ENCODE measurements at places on chromosomes 5 and 9.

DNA sequence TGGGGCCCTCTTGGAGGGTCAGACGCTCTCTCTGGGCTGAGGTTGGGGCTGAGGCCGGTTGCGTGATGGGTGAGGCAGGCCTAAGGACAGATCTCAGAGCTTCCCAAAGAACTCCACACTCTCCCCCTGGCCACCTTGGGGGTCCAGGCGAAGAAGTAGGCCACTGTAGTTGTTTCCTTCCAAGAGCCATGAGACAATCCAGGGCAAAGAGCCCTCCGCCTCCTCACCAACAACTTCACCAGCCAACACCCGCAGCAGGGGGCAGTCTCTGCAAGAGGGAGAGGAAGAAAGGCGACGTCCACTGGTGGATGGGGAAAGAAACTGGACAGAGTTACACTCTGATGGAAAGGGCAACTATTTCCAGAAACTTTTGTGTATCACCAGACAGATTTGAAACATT, 10.7 kb downstream of the SLC35A4 start:
- peak; percentile 77 for DNase-seq

DNA sequence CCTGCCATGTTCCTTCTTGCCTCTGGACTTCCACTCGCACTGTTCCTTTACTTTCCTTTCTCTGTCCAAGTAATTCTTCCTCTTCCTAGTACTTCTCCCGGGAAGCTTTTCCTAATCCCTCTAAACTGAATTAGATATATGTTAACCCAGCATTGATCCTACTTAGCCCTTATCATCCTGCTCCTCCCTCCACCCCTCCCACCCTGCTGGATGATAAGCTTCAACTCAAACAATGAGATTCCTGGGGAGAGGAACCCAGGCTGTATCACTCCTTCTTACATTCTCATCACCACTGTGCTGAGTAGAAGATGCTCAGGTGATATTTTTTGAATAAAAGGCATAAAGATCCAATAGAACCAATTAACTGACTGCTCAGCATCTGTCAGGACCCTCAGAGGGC, 45.7 kb downstream of the CDK5RAP2 start:
- no peak for DNase-seq

GRCh38 chr9:126935630-126936029, 21.0 kb downstream of the RALGPS1 start:
- DNase-seq, result no peak

DNA sequence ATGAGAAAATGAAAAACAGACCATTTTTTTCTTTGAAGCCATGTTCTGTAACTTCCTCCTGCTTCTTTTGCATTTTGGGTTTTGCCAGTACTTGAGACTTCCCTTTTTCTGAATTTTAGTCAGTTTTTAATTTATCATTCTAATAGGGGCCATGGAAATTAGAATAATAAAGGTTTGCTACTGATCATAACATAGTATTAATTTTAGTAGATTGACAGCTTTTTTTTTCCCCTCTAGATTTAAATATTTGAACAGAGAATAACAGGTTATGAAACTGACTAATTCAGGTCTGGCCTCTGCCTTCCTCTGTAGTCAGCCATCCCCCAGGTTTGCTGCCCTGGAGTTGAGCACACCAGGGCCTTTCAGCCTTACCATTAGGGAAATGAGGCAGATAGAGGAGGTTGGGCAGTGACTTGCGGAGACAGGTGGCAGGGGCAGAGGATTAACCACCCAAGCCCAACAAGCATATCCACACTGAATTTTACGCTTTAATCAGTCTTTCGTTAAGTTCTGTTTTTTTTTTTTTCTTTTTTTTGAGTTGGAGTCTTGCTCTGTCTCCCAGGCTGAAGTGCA, 80.1 kb upstream of the TNFAIP8 start:
- DNase-seq, result peak; percentile 57

GRCh38 chr5:136994154-136994553, 505.0 kb downstream of the SPOCK1 start:
- DNase-seq, result no peak

DNA sequence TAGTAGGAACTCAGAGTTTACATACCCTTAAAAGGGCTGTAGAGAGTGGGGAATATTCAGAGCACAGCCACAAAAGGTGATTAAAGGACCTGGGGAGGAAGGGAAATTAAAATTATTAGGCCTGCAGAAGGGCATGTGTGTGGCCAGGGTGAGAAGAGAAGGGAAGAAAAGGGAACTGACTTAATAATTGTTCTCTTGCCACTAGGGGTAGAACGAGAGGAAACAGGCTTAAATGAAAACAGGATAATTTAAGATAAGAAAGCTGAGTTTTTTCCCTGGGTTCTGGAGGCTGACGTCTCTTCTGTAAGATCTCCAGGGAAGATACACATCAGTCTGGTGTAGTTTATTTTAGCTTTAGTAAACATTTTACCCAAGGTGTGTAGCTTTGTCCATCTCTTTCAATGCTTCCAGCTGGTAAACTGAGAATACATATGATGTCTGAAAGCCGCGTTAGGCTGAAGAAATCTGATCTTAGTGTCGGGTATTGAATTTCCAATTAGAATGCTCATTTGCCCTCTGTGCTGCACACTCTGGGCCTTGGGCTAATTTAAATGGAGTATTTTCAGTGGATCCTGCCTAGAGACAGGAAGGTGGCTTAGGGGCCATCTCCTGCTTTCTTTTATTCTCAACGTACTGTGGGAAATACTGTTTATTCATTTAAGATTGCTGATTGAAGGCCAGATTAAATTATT, 416.8 kb downstream of the TMEM38B start:
- DNase-seq, result no peak

GRCh38 chr5:97580746-97581145, 397.7 kb upstream of the RIOK2 start:
- DNase-seq, result no peak

DNA sequence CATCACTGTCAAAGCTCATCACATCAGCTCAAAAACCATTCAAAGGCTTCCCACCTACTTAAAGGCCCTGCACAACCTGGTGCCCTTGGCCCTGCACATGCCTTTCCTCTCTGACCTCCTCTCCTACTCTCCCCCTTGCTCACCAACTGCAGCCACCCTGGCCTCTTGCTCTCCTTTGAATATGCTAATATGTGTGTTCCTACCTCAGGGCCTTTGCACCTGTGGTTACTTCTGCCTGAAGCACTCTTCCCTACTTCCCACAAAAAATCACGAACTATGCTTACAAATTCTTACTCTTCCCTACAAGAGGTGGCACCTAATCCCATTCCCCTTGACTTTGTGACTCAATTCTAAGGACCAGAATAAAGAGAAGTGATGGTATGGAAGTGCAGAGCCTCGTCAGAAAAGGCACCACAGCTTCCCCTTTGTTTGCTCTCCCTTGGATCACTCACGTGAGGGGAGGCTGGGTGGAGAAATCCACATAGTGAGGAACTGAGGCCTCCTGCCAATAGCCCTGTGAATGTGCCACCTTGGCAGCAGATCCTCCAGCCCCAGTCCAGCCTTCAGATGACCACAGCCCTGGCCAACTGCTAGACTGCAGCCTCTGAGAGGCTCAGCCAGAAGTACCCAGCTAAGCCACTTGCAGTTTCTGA, 3.2 kb upstream of the TMEM171 start:
- DNase-seq, result peak; percentile 53

DNA sequence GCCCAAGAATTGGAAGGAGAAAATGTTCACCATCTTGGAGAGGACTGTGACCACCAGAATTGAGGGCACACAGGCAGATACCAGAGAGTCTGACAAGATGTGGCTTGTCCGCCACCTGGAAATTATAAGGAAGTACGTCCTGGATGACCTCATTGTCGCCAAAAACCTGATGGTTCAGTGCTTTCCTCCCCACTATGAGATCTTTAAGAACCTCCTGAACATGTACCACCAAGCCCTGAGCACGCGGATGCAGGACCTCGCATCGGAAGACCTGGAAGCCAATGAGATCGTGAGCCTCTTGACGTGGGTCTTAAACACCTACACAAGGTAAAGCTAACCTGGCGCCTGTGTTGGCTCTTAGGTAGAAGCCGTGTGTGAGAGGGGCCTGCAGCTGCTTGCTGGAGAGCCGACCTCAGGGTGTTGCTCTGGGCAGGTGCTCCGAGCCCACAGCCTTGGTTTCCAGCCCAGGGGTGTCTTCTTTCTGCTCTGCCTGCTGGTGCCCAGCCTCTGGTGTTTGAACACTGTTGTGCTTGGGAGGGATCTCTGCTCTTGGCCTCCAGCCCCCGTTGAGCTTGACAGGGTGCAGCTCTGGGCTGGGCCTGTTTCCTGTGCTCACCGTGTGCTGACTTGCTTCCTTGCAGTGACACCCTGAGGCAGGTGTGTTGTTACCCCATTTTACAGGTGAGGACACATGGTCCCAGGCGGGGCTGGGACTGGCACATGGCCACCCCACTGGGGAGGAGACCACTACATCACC, 10.9 kb downstream of the EXOC3 start:
- DNase-seq, result no peak

GRCh38 chr9:113428062-113428615, 17.6 kb downstream of the C9orf43 start:
- no peak for DNase-seq

- no peak for DNase-seq
Measured at GRCh38 chr5:1026700-1027621, 18.4 kb downstream of the NKD2 start.

DNA sequence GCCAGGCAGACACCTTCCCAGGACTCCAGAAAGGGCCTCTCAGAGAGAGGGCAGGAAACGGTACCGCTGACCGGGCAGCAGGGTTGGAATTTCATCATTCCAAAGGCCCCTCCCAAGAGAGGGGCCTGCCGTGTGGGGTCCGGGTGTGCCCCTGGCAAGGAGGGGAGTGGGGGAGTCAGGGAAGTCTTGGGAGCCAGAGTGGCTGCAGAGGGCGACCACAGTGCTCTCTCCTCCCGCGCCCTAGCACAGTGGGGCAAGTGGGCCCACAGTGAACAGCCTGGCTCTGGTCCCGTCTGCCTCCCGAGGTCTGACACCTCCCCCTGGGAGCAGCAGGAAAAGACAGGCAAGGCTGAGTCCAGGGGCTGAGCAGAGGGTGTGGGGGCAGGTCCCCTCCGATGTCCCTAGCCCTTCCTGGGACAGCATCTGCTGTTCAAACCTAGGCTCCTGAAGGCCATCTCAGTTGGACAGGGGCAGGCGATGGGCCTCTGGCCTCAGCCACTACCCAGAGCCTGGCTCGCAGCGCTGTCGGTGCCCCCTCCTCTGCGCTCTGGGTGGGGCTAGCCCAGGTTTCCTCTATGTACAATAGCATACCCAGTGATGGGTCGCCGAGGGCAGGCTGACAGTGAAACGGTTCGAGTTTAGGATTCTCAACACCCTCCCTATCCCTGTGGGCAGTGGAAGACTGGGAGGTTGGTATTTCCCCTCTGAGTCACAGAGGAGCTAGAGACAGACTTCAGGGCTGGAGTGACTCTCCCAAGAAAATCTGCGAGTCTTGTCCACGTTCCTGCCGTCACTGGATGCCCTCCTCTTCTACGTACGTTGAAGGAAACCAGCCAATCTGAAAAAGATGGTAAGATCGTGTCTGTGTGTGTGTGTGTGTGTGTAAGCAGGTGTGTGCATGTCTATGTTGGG, 25.4 kb upstream of the SARDH start:
- no peak for DNase-seq

DNA sequence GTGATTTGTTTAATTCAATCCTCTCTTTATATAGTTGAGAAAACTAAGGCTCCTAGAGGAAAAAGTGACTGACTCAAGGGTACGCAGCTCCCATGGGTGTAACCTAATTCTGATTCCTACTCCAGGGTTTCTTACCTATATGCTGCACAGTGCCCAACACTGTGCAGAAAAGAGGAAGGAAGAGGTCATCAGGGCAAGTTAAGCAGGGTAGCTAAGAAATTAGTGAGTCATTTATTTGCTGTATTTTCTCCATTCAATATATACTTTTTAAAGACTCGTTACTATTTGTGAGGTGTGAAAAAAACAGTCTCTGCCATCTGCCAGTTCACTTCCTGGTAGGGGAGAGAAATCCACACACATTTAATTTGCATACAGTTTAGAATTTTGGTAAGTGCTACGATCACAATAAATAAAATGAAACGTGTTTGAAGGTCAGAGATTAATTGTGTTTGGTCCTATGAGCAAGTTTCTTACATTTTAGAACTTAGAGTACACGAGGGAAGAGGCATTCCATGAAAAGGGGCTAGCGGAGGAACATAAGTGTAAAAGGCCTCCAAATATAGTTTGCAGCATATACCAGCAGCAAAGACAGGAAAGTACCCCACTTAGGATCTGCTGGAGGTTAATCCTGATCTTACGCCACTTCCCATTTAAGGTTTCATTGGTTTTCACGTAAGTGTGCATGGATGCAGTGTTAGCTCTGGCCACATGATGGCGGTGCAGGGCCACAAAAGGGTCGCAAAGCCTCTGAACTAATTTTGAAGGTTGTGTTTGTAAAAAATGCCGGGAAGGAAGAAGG, 59.9 kb upstream of the TLR4 start:
- peak; percentile 63 for DNase-seq

DNA sequence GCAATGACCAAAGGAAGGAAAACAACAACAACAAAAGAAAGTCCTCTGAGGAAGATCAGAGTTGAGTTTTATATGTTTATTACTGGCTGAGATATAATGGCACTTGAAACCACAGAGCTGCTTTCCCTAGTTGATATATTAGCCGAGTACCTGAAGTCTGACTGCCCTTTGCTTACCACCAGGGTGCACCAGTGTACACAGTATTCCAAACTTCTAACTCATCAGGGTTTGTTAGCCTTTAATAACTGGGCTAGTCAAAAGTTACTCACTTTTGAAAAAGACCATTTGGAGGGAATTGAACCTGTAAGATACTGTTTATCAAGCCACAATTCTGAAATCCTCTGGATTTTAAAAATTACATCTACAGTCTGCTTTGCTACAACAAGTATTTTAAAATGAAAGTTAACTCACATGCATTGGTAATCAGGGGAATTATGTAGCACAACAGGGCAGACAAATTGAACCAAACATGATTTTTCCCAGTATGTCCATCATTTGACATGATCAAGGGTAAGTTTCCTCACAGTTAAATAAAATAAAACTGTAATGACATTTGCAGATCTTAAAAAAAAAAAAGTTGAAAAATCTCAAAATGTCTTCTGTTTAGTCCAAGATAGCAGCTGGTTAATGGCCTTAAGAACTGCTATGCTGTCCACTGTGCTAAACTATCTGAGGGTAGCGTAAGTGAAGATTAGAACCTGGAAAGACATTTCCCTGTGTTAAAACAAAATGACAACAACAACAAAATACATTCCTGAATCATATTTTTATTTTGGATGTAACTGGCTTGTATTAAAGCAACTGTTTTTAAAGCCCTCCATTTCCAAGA, 57.3 kb upstream of the C6 start:
- peak; percentile 13 for DNase-seq

DNA sequence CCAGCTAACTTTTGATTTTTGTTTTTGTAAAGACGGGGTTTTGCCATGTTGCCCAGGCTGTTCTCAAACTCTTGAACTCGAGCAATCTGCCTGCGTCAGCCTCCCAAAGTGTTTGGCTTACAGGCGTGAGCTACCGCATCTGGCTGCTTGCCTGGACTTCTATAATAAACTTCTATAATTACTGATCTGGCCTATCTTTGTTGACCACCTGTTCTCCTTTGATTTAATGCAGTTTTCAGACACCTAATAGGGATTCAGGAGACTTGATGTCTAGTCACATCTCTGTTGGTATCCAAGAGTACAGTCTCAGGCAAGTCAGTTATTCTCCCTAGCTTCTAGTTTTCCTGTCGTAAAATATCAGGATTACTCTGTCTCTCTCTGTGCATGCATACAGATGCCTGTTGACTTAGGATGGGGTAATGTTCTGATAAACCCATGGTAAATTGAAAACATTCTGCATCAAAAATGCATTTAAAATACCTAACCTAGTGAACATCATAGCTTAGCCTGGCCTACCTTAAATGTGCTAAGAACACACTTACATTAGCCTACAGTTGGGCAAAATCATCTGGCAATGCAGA, 51.5 kb upstream of the NR3C1 start:
- no peak for DNase-seq

GRCh38 chr5:23385036-23385435, 122.4 kb upstream of the PRDM9 start:
- no peak for DNase-seq

GRCh38 chr5:97096846-97097245, 45.6 kb downstream of the LIX1 start:
- no peak for DNase-seq

All from HL-60 (cell line).